Adrenal gland (tissue), 19 donors: ENCODE measurements at places on chromosomes 1 and 21.

GRCh38 chr1:225919906-225920305 is 4.1 kb downstream of the PYCR2 start:
- DNase-seq, result peak; percentile 61

DNA sequence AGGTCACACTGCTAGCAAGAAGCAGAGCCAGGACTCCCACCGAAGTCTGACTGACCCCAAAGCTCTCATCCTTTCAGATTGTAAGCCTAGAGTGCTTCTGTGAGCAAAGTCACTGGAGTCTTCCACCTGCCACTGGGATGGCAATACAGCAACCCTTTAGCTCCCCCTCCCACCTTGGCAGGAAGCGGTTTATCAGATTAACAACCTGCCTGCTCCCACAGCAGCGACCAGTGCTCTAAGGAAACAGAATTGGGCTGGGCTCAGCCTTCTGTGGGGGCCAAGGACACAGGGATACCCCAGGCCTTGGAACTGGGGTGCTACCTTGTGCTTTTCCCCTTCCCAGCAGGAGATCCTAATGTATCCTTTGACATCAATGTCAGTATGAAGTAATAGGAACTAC is 76.0 kb downstream of the GFI1 start:
- no peak for DNase-seq

DNA sequence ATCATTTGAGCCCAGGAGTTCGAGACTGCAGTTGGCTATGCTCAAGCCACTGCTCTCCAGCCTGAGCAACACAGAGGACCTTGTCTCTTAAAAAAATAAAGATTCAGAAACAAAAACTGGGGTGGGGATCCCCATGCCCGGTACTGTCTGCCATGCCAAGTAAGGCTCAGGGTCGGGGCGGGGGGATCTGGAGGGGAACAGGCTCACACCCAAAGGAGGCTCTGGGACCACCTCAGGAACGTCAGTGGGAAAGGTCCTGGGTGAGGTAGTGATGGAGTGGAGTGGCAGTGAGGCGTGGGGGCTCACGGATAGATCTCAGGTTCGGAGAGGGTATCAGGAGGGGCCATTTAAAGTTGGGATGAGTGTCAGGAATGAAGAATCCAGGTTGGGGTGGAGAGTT is 765 bp upstream of the S100A4 start:
- no peak for DNase-seq

- DNase-seq, result no peak
Observed at GRCh38 chr1:180221462-180221861, 8.6 kb upstream of the LHX4 start.

- DNase-seq, result no peak
Observed at GRCh38 chr1:82062206-82062605, 261.5 kb downstream of the ADGRL2 start.

DNA sequence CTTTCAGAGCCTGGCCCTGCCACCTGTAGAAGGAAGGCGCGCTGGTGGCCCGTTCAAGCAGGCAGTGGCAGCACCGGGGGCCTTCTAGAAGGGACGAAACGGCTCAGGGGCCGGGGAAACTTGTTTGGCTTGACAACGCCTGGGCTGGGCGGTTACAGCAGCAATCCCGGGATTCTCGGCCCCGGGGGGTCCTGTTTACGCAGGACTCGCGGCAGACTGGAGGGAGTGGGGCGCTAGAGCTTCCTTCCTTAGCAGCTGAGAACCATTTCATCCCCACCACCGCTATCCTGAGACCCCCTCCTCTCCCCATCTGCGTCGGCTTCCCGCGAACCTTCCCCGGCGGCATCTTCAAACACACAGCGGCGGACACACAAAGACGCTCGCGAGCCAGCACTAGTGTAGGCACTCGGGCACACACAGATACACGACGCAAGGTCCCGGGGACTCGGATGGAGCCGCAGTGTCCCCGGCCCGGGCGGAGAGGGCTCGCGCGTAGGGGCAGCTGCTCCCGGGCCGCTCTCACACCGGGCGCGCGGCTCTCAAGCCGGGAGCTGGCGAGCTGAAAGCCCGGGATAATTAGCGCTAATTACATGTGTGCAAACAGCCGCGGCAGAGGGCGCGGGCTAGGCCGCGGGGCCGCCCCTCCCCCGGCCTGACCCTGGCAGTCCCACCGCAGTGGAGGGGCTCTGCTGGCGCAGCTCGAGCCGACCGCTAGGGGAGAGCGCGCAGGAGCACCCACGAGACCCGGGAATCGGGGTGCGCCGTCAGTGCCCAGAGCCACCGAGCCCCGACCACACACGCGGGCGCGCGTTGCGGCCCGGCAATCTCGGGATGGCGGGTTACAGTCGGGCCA is 271.4 kb downstream of the FOXD2 start:
- no peak for DNase-seq

GRCh38 chr1:226985839-226986463 is 45.9 kb downstream of the COQ8A start:
- DNase-seq, result peak; percentile 42

GRCh38 chr1:226181996-226182714 is 4.4 kb downstream of the ACBD3 start:
- peak; percentile 54 for DNase-seq

DNA sequence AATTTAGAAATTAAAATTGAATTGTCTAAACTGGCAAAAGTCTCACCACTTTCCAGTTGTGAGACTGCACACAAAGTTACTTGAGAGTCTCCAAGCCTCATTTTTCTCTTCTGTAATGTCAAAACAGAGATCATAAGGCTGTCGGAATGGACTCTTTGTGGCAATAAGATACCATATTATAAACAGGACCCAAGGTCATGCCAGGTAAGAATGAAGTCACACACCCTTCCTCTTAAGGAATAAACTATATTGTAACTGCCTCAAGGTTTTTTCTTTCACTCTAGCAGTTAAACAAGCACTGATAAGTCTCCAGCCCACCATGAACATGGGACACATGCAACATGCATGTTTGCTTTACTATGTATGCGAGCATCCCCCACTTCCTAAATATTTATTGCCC is 50.1 kb upstream of the DIRAS3 start:
- no peak for DNase-seq

GRCh38 chr1:28309702-28310101 is 19.1 kb upstream of the MED18 start:
- no peak for DNase-seq

DNA sequence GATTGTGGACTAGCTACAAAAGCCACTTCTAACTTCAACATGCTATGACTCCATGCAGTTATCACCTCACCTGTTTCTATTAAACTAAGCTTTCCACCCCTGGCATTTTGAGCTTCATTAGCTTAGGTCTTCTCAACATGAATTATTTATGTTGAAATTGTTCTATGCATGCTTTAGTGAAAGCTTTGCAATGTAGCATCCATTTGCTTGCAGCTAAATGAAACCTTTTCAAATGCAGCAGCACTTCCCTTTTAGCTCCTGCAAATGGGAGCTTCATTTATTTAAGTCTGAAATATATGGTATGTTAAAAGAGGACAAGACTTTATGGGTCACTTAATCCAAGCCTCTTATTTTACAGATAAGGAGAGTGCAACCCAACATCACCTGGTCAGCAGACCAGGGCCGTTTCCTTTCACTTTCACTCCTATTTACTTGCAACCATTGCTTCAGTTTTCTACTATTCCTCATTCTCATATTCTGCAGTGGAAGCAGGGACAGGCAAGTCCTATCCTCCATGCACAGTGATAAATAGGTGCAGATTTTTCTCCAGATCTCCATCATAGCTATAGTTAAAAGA is 56.4 kb upstream of the SAMSN1 start:
- DNase-seq, result no peak
